ENCODE measurements at places on chromosomes 5 and 9.

- no peak for DNase-seq
These were observed 247.3 kb downstream of the MAN2A1 start for GRCh38 chr5:109936996-109937395.

DNA sequence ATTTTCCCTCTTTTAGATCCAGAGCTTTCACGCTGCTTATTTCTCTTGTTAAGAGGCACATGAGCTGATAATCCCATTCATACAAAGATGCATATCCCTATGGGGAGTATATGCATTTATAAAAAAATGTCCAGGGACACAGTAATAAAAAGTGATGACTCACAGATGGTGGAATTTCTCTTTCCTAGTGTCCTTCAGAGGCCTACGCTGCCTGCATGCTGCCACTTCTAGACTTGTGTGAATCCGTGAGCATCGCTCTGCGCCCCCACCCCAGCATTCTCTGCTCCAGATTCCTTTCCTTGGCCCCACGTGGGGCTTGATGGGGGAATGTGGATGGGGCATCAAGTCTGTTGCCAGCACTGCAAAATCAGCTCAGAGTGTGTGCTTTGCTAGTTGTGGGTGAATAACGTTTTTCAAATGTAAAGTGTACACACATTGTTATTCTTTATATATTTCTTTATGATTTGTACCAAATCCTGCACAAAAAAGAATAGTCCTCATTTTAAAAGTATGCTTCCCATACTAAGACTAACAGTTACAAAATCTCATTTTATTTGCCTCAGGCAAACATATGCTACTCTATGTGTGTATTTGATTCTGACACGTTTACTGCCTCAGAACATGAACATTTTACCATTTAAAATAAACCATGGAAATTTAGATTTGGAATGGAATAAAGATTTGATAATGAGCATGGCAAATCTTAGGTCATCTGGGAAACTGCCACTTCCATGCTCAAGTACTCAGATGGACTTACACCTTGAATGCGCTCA is 22.4 kb upstream of the RASGRF2 start:
- DNase-seq: no peak

DNA sequence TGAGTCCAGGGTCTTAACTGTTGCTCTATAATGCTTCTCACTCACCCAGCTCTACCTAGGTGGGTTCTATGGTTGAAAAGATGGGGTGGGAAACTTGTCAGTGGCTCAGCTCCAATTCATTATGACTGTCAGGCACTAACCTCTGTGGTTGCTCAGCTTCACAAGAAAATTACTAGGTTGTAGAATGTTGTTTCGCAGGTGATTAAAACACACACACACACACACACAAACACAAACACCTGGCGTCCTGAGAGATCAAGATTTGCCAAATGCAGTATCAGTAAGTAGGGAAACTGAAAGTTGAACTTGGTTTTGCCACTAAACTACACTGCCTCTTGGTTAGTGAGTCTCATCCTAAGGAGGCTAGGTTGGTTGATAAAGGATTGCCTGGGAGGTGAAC is 2.8 kb downstream of the MCCC2 start:
- no peak for DNase-seq

- no peak for DNase-seq
These were observed 363.9 kb upstream of the MEF2C start for GRCh38 chr5:89246864-89247263.

DNA sequence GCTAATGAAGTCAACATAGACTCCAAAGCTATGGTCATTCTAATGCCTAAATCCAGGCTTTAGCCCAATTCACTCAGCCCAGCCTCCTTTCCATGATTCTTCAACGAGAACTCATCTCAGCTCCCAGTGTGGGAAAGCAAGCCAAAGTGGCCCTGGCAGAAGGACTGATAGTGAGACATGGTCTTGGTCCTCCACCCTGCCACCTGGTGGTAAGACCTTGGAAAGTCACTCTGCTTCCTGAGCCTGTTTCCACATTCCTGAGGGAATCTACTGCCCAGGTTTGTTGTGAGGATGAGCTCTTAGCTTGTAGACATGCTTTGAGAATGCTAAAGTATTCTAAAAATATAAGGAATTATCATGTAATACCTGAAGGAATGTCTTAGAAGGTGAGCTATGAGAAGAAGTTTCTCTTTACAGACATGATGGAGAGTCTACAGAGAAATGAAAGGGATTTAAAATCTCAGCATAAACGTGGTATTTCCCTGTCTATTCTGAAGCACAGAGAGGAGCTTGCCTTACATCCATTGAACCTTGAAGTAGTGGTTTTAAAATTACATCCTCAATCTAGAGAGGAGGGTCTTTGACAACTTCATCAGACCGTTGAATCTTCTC is 173.5 kb downstream of the TRIM32 start:
- DNase-seq: no peak

DNA sequence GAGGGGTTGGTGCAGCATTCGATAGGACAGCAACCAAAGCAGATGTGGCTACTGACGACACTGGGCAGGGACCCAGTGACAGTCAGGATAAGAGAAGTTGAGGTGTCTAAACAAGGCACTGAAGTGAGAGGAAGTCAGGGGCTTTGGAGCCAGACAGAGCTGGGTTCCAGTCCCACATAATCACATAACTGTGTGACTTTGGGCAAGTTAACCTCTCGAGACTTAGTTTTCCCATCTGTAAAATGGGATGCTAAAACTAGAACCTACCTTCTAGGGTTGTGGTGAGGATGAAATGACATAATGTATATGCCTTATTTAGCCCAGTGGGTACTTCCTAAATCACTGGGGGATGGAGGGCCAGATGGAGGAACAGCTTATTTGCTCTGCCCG is 3.1 kb downstream of the ANGPTL2 start:
- DNase-seq: no peak

DNA sequence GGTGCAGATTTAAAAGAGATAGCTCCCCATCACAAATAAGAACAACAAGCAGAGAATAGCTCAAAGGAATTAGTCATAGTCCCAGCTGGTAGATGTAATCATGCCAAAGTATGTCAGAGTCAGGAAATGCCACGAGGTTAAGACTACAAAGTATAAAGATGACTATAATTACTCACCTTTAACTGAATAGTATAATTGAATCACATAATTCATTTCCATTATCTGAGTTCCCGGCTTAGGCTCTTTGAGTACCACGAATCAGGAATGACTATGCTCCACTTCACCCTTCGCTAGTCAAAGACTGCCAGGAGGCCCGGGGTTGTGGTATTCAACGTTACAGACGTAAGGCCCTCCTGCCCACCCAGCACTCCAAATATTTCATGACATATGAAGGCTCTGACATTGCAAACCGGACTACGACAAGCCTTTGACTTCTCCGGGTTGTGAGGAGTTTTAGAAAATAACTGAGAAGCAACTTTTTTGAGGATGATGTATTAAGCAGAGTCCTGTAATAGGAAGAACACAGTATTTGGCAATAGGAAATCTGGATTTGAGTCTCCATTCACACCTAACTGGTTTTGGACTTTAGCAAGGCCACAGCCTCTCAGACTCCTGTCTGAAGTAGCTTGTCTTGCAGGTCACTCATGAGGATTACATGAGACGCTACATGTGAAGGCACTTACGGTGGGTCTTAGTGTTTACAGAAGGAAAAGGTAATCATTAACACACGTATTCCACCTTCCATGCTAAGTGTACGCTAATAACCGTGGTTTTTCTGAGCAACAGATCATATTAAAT is 64.6 kb downstream of the ENC1 start:
- DNase-seq: no peak

- no peak for DNase-seq
These were observed 181.9 kb downstream of the CETN3 start for GRCh38 chr5:90227683-90228082.

DNA sequence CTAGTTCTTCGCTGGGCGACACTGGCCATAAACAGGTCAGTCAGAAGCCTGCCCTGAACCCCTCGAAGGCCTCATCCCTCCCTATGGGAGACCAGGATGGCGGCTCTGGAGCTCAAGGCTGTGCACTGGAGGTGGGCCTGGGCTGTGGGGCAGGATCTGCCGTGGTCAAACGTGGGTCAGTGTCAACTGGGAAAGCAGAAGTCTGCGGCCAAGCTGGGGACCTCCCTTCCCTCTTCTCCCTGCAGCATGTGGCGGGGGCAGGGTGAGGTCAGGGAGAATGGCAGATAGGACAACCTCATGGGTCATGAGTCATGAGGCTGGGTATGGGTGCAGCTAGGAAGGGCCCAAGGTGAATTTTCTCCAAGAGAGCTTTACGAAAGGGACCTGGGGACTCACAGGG is 132.9 kb downstream of the RXRA start:
- no peak for DNase-seq

GRCh38 chr5:124661317-124662141 is 84.9 kb downstream of the ZNF608 start:
- no peak for DNase-seq

GRCh38 chr9:130688072-130688471 is 5.5 kb upstream of the EXOSC2 start:
- no peak for DNase-seq

DNA sequence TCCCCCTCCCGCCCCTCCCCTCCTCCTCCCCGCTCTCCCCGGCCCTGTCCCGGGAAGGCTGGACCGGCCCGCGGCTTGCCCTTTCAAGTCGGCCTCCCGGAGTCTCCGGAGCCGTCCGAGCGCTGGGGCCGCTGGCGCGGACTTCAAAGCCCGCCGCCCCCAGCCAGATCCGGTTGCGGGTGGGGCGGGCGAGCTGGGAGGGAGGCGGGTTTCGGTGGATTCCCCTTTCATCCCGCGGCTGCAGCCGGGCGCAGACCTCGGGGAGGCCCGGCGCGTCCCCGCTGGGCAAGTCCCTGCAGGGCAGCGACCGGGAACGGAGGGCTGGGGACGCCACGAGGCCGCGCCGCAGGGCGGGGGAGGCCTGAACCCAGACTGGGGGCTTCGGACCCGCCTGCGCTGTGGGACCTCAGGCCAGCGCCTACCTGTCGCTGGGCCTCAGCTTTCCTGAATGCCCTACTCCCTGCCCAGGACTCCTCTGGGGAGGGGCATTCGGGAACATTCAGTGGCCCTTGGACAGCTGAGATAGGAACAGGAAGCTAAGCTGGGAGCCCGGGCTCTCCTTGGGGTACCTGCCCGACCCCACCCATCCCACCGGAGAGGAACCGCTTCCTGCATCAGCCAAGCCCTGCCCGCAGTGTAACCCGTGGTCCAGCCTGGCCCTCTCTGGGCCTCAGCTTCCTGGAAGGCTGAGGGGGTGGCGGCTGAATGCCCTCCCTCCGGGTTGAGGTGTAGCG is 23.4 kb downstream of the C9orf50 start:
- DNase-seq: no peak

GRCh38 chr5:138700581-138701362 is 52.5 kb upstream of the CTNNA1 start:
- no peak for DNase-seq

- DNase-seq: no peak
These were observed 110.0 kb downstream of the SH3GL2 start for GRCh38 chr9:17688834-17689233.

GRCh38 chr5:140992828-140993227 is 26.6 kb downstream of the PCDHAC2 start:
- no peak for DNase-seq

GRCh38 chr5:14445013-14445412 is 136.6 kb upstream of the OTULINL start:
- no peak for DNase-seq

GRCh38 chr5:113514289-113514635 is 768 bp downstream of the YTHDC2 start:
- no peak for DNase-seq

- no peak for DNase-seq
These were observed 25.7 kb downstream of the UTP15 start for GRCh38 chr5:73591102-73591695.

DNA sequence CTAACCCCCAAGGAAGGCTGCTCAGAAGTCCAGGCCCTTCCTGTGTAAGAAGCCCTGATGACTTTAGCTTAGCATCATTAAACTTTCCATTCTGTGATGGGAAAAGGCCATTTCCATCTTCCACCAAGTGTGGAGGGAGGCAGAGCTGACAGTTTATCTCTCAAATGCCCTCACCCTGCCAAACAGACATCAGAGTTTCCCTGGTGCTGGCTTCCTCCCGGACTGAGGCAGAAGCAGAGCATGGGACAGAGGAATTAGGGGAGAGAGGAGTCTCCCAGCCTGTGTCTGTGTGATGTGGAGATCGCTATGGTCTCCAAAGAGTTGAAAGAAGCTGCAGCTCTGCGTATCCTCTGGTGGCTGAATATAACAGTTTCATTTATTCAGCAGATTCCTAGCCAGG is 57.4 kb upstream of the CTNNA1 start:
- no peak for DNase-seq

- DNase-seq: no peak
These were observed 694.8 kb upstream of the CDH10 start for GRCh38 chr5:25339541-25339940.

DNA sequence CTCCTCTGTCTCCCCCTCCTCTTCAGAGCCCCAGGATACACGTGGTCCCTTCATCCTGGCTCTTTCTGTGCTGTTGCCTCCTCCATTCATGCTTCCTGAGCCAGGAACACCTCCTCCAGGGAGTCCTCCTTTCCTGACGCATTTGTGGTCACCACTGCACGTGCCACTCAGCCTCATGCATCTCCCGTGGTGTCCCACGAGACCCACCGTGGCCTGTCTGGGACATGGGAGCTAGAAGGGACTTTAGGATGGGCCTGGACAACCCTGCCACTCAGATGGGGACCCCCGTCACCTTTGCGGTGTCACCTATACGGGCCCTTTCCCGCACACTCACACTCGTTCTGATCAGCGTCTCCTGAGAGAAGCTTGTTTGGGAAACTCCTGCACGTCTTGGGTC is 6.7 kb downstream of the GLIPR2 start:
- no peak for DNase-seq

- DNase-seq: no peak
These were observed 77.0 kb downstream of the ZNF354C start for GRCh38 chr5:179137016-179137642.

DNA sequence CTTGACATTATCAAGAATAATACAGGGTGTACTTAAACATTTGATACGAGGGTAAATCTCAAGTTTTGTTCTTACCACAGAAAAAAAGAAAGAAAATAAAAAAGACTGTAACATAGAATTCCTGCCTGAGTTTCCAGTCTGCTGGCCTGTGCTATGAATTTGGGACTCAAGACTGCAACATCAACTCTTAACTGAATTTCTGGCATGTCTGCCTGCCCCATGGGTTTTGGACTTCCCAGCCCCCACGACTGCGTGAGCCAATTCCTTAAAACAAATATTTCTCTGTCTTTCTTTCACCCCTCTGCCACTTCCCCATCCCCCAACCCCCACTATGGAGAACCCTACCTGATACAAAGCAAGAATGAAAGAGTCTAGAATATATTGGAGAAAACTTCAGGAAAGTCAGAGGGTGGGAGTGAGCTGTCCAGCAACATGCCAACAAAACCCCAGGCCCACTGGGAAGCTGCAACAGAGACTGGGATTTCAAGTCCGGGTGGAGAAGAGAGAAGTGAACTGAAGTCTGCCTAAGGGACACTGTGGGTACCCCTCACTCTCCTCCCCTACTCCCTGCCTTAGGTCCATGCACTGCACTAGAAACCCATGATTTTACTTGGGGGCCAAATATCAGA is 43.0 kb downstream of the MARCHF3 start:
- no peak for DNase-seq

- DNase-seq: no peak
These were observed 59.9 kb downstream of the WDR36 start for GRCh38 chr5:111151998-111152397.

GRCh38 chr5:65149827-65150226 is 331.9 kb downstream of the ADAMTS6 start:
- DNase-seq: no peak

All from stimulated activated CD4-positive, alpha-beta T cell treated with anti-CD3 and anti-CD28 coated beads, Interleukin-1b, Interleukin-23, amount 100 ng/mL, for 1 hour (primary cell).